ENCODE measurements at places on chromosomes 7 and 10. TPM values are rescaled to one million over a fixed set of nuclear protein-coding genes. Genes with fewer than 3 reads are reported as not detected.

DNA sequence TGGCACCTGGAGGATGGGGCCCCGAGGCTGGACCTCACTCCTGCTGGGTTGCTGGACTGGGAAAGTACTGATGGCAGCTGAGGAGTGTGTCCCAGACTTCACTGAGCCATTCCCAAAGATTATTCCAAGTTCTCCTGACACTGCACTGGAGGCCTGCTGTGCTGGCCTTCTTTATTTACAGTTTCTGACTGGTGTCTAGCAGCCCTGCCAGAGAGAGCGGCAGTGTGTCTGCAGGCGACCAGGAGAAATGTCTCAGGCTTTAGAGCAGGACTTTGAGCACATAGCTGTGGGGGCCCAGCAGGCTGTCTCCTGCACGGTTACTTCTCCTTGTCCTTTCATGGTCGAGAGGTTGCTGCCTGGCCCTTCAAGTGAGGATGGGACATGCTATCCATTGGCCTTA lies 16.1 kb downstream of the HTRA1 start:
- no peak for DNase-seq

The ZNF518A gene
- 30.7 TPM for polyA plus RNA-seq

- no peak for DNase-seq
Measured at GRCh38 chr7:83449781-83450180, 199.2 kb downstream of the SEMA3E start.

DNA sequence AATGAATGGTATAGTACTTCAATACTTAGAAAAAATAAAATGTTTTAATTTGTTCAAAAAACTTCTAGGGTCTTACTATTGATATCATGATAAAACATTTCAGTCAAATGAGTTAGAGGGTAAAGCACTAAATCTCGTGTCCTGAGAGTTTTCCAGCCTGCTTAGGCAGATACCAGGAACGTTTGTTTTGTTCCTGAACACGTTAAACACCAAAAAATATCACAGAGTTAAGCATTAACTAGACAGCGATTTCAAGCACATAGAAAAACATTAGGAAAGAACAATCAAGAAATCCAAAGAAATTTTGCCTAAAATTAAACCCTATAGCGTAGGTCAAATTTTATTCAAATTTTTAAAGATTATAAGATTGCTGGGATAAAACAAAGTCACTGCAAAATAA lies 204.6 kb upstream of the AGR3 start:
- DNase-seq, result no peak

- no peak for DNase-seq
Measured at GRCh38 chr10:66187053-66187733, 738.6 kb upstream of the LRRTM3 start.

DNA sequence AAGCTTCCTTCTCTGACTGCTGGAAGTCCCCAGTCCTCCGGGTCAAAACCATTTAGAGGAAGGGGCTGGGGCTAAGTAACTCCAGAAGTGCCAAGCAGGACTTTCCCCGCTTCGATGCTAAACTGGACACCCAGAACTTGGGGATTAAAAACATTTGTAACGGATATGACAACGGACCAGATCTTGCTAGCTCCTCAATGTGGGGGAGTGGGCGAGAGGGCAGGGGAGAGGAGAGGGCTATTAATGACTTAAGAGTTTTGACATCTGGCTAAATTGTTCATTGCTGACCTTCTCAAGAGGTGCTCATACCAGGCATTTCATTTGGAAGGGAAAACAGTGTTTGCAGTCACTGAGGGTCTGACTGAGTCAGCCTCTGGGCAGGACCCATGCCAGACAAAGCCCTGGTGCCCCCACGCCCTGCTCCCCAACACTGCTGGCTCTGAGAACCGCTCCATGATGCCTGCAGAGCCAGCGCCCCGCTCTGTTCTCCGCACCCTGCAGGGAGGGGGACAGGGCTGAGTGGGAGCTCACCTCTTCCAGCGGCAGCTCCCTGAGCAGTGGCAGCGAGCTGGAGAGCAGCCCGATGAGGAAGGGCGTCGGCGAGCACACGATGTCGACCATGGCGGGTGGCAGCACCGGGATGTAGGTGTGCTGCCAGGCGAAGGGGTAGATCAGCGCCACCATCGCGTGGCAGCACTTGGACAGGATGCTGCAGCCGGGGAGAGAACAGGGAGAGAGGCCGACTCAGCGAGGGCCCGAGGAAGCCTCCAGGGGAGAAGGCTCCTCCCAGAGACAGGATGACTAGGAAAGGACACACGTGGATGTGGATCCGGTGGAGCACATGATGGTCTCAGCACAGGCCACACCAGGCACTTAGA lies 47.7 kb upstream of the MKRN1 start:
- no peak for DNase-seq

DNA sequence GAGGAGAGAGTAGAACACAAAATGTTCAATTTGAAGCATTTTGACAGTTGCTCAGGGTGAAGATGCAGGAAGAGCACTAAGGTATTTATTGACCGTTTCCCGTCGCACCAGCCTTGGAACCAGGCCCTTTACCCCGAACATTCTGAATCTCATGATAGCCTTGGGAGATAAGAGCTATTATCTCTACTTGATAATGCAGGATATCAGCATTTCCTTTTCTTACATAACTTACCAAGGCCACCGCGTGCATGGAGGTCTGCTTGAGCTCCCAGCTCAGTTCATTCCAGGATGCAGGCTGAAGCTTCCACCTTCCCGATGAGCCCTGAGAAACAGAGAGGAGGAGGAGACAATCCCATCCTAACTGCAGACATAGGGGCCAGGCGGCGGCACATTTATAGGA lies 324.2 kb upstream of the COBL start:
- DNase-seq, result no peak

DNA sequence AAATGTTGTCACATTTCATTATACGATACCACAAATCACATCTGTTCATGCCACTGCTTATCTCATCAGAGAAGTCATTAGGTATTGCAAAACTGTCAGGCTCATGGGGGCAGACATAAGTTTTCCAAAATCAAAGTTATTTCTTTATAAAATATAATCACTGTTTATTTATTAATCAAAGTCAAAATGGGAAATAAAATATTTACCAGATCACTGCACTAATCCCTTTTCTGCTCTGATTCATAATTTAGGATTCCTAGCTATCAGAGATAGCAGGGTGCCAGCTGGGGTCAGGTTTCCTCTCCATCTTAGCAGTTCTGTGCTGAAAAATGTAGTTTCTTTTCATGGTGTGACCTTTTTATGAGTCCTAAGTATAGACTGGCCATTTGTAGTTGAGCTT lies 117.7 kb upstream of the LANCL2 start:
- no peak for DNase-seq

The CFTR gene
- polyA plus RNA-seq, result 11.1 TPM

All from left renal cortex interstitium (tissue), 4 donors.